Sciatic nerve (tissue), 2 donors: ENCODE measurements at places on chromosomes 5 and 9. TPM values are rescaled to one million over a fixed set of nuclear protein-coding genes. Genes with fewer than 3 reads are reported as not detected.

Gene ENC1
- total RNA-seq = 6.6 TPM

Gene SLC36A3
- total RNA-seq = not detected

Gene ABLIM3
- total RNA-seq = 67.6 TPM

Gene SARDH
- 6.0 TPM for total RNA-seq

Gene CYLC2
- not detected for total RNA-seq

Gene EGFLAM
- 48.2 TPM for total RNA-seq

Gene TBC1D9B
- 132 TPM for total RNA-seq

Gene SAPCD2
- total RNA-seq = 0.36 TPM

Gene STPG3
- not detected for total RNA-seq

Gene SLC36A2
- total RNA-seq = 30.2 TPM

Gene SIGMAR1
- 43.6 TPM for total RNA-seq

Gene SHOC1
- not detected for total RNA-seq

Gene GRIN1
- not detected for total RNA-seq

Gene FAM221B
- total RNA-seq = not detected

Gene INSYN2B
- 0.27 TPM for total RNA-seq

Gene TJP2
- 129 TPM for total RNA-seq

Gene IRGM
- total RNA-seq = not detected

Gene PCDHA12
- total RNA-seq = 5.8 TPM

Gene OBP2B
- total RNA-seq = not detected

Gene PDE6A
- not detected for total RNA-seq

Gene SPATA31C1
- not detected for total RNA-seq

Gene FOXD4L4
- total RNA-seq = not detected

Gene SNCAIP
- total RNA-seq = 8.1 TPM

Gene CCL27
- total RNA-seq = not detected

Gene ZNF618
- total RNA-seq = 15.5 TPM

Gene PCDH1
- 36.4 TPM for total RNA-seq

Gene PHYHD1
- 38.7 TPM for total RNA-seq

Gene CER1
- total RNA-seq = not detected

Gene CDH6
- total RNA-seq = 24.5 TPM
